Fibroblast of skin of scalp (primary cell): ENCODE measurements at places on chromosomes 11 and 22.

DNA sequence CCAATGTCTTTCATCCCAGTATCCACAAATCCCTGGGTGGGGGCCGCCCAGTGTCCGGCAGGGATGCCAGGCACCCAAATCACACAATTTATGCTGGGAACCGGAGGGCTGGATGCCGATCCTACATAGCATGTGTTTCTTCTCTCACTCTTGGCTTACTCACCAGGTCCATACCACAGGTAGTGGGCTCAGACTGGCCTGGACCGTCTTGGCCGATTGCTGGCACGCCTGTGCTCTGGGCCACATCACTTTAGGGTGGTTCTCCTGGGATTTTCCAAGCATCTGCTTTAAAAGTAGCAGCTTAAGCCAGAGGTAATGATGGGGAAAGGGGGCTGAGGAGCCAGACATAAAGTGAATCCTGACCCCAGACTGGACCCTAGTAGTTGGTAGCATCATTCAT lies 22.6 kb upstream of the ALDH3B2 start:
- no peak for DNase-seq

GRCh38 chr11:111441443-111441842 lies 62.4 kb upstream of the POU2AF1 start:
- peak; percentile 16 for DNase-seq

DNA sequence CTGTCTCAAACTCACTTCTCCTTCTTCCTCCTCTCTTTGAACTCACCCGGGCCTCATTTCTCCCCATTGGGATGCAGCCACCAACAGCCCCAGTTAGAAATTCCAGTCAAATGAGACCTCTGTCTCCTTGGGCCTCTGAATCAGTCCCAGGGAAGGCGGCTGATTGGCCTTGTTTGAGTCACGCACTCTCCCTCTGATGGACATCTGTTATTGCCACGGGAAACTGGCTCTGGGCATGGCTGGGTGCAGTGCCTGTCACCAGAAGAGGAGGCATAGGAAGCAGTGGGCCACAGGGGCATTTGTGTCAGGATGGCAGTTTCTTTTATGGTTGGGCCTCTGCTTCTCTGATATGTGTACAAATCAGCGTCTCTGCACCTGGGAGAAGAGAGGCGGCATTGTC lies 9.6 kb upstream of the WNT11 start:
- peak; percentile 70 for DNase-seq

GRCh38 chr22:38657045-38657909 lies 839 bp downstream of the CBY1 start:
- peak; percentile 9 for DNase-seq

- DNase-seq, result no peak
These were observed 3.1 kb downstream of the EED start for GRCh38 chr11:86247608-86248007.

GRCh38 chr11:3626250-3626960 lies 15.4 kb downstream of the ART5 start:
- no peak for DNase-seq

GRCh38 chr11:133506023-133506422 lies 26.3 kb downstream of the OPCML start:
- no peak for DNase-seq

DNA sequence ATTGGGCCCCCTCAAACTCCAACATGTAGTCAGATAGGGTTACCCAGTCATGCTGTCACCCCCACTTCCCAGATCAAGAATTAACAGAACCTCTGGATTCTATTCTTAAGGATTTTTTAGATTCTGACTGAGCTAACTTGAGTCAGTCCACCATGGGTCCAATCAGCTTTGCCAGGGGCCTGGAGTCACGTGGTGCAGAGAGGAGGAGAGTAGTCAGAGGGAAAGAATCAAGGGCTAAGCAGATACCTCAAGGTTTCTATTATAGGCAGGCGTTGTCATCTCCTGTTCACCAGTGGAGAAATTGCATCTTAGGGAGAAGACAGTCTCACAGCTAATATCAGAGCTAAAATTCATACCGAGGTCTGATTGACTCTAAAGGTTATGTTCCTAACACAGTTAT lies 28.2 kb downstream of the FZD4 start:
- no peak for DNase-seq

DNA sequence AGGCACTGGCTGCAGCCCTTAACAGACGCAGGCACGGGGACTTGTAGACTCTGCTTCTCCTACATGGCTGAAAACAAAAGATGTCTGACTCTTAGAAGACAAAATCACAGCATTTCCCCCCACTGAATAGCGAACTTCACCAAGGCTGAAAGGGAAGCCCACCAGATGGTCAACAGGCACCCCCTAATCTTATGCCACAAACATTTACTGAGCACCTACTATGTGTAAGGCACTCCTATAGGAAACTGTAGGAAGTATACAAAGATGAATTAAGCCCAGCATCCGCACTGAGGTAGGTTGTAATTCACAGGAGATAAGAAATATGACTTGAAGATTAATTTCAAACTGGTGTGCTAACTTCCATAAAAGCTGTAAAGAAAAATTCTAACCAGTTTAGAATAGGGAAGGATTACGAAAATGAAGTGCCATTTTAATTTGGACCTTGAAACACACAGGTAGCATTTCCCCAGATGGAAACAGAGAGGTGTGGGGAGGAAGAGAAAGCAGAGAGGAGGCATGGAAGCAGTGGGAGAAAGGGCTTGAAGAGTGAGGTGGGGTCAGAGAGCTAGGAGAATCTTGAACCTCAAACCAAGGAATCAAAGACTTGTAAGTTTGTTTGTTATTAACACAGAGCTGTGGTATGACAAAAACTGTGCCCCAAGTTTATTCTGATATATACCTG lies 38.1 kb downstream of the NUMA1 start:
- no peak for DNase-seq

DNA sequence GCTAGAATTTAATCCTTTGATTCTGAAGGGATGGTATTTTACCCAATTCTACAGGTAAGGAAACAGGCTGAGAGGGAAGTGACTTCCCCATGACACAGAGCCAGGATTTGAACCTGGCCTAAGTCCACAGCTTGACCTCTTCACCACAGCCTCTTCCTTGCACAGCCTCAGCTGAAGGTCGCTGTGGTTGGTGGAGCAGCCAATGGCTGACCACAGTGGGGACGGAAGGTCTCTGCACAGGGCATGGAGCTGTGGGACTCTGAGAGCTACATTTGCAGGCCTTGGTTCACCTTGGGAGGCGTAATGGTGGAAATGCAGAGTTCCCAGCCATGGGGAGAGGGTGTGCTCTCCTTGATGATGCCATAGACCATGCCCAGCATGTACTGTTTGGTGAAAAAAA lies 295.0 kb downstream of the DDX10 start:
- DNase-seq, result no peak

DNA sequence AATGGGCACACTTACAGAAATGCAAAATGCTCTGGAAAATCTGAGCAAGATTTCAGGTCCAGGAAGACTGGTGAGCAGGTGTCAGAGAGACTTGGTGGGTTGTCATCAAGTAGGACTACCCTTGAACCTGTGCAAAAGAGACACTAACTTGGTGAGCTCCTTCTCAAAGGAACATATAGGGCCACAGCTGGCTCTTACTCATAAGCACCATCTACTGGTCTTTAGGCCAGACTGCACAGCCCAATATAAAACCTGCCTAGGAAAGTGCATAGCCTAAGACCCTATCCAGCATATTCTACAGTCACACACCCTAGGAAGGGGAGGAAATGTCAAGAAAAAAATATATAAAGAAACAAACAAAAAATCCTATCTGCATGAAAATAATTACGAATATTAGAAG lies 18.2 kb upstream of the OR10W1 start:
- DNase-seq, result peak; percentile 18

DNA sequence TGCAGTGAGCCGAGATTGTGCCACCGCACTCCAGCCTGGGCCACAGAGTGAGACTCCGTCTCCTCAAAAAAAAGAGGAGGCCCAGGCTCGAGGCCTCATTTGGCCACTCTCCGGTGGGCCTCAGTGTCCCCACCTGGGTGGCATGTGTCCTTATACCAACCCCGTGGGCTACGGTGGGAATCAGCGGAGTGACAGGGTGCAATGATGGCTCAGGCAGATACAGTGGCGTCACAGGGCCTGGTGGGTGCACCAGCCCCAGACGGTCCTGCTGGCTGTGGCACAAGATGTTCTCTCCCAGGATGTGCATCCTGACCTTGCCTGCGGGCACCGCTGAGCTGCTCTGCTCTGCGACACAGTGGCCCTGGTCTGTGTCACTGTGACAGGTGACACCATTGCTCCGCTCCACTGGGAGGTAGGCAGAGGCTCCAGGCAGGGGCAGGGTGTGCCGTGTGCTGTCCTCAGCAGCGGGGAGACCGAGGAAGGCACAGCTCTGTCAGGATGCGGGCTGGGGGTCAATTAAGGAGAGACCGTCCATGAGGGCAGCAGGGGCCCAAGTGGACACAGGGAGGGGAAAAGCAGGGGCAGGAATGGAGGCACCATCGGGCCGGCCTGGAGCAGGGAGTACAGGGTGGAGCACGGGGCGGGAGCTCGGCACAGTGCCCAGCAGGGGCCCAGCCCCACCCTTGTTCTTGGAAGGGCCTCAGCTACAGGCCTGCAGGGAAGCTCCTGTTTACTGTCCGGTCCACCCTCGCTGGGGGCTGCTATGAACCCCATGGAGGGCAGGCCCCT lies 21.7 kb upstream of the TH start:
- DNase-seq, result no peak

DNA sequence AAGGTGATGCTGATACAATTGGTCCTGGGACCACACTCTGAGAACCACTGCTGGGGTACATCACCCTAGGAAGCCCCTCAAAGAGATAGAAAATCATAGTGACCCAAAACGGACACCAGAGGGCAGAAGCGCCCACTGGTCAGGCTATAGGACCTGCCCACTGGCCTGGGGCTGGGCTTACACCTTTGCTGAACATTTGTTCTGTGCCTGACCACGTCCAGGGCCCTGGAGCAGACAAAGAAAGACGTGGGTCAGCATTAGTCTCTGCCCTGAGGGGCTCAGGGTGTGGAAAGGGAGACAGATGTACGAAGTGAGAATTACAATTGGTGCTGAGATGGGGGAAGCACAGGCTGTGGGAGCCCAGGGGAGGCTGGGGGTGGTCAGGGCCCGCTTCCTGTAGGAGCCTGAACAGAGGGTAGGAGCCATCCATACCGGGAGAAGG lies 14.4 kb upstream of the SERPINH1 start:
- DNase-seq, result peak; percentile 70

DNA sequence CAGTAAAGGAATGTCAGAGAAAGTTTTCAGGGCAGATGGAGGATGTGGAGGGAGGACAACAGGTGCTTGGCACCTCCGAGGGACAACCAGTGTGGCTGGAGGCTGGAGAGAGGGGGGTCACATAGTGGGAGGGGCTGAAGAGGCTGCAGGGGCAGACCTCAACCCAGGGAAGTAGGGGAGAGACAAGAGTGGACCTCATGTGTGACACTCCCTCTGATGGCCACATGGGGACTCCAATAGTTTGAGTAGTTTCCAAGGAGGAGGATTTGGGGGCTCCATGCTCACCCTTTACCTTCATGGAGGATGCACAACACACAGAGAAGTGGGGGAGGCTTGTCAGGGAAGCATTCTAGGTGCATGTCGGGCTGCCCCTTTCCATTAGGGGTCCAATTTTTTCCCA lies 35.1 kb upstream of the ASPHD2 start:
- no peak for DNase-seq

DNA sequence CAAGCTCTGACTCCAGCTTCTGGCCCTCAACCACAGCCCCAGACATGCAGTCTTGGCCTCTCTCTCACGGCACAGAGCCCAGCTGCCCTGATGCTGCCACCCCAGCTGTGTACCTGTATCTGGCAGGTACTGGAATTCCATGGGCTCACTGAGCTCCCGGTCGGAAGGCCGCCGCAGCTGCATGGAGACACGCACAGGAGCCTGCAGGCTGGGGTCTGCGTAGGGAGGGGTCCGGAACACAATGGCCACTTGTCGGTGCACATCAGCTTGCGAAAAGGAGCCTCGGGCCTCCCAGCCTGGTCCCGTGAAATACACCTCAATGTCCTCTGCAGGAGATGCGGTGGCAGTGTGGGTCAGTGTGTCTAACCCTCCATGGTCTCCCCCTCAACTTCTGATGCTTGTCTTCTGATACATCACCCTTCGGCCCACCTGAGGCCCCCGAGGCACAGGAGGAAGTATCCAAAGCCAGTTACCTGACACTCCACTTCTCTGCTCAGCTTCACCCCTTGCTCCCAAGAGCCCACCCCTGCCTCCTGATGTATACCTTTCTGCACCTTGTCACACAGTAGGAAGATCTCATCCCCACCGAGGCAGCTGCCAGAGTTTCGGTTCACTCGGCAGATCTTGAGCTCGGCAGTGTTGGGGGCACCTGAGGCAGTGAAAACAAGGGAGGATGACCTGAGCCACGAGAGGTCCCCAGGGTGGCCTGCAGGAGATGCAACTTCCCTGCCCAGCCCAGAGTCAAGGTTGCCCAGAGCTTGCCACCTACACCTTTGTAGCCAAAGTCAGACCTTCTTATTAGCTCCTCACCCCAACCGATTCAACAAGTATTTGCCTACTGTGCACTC lies 4.3 kb downstream of the RELA start:
- no peak for DNase-seq

DNA sequence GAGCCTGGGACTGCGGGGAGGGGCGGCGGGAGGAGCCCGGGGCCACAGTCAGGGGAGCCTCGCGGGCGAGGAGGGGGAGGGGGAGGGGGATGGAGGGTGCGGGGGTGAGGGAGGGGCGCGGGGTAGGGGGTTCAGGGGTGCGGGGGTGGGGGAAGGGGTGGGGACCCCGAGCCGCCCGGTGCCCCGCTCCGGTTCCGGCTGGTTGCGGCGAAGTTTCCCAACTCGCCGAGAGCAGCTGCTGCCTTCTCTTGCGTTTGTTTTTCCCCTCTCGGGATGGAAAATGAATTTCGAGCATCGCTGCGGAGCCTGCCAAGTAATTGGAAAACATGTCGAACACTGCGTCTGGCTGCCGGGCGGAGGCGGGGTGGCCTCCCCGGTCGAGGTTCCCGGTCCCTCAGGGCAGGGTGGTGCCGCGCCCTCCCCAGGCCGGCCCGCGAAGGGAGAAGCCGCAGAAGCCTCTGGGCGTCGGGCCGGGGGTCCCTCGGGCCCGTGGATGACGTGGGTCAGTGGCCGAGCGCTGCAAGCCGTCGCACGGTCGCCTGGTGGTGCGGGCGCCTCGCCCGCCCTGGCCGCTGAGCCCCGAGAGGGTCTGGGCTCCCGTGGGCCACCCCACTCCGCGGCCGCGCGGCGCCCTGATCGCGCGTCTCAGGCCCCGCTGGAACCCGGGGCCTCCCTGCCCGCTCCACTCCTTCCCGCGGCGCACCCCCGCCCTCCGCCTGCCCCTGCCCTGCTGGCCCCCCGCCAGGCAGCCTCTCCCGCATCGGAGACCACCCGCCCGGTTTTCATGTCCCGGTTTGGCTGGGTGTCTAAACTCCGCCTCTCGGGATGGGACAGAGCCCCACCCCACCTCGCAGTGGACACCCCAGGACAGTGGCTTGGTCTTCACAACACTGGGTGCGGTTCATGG lies 12.1 kb downstream of the SPATA19 start:
- DNase-seq, result no peak

- no peak for DNase-seq
These were observed 82.7 kb downstream of the CELSR1 start for GRCh38 chr22:46454504-46455269.

GRCh38 chr22:26502688-26503561 lies 9.3 kb downstream of the TFIP11 start:
- peak; percentile 55 for DNase-seq

- peak; percentile 82 for DNase-seq
These were observed 12.9 kb downstream of the BIRC3 start for GRCh38 chr11:102330231-102330630.
